ENCODE measurements at places on chromosomes 12 and 14.

DNA sequence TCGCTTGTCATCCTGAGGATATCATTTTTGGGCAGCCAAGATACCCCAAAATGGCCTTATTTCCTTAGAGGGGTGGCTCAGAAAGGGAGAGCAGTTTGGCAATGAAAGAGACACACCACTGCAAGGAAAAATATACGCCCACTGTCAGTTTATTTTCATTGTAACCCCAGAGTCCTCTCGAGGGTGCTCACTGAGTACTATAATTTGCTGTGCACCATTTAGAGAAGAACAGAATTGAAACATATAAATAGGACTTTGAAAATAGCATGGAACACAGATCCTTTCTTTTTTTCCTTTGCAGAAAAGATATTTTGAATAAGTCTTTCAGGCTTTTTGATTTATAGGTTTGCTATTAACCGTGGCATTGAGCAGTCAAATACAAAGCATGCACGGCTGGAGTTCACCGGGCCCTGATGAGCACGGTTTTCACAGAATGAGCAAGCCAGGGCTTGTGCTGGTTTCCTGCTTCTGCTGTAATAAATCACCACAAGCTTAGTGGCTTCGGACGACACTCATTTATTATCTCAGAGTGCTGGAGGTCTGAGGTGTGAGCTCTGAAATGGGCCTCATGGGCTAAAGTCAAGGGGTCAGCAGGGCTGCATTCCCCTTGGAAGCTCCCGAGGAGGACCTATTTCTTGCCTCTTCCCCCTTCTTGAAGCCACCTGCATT lies 152.3 kb downstream of the ZNF664 start:
- DNase-seq: no peak

GRCh38 chr12:43357141-43357540 lies 194.9 kb downstream of the ADAMTS20 start:
- no peak for DNase-seq

DNA sequence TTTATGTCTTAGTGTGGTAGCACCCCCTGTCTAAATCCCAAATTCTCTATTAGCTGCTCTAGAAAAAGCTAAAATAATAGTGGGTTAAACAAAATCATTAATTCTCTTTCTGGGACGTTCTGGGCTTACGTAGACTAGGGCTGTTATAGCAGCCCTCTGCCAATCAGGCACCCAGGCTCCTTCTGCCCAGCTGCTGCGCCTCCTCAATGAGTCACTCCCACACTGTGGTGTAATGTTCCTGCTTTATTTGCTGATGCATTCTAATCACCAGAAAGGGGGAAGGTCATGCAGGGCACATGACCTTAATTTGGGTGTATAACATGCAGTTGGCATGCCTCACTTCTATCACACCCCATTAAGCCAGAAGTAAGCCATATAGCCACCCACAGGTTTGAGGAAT lies 294.5 kb downstream of the GALC start:
- no peak for DNase-seq

DNA sequence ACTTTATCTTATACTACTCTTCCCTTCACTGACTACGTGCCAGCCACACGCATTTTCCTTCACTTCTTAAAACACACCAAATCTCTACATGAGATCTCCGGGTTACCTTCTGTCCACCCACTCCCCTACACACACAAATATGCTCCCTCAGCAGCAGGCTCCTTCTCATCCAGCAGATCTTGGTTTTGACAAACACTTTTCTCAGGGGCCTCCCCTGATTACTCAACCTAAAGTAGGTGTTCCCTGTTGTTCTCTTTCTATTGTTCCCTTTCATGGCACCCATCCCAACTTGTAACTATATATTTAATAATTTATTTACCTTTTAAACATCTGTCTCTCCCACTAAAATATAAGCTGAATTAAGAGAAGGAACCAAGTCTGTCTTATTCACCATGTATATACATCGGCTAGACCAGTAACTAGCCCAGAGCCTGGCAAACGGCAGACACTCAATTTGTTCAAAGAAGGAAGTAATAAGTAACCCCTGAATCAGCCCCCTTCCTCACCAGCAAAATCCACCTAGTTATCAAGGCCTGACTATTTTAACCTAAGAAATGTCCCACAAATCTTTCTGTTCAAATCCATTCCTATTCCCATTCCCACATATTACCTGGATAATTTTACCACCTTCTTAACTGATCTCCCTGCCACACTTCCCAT lies 2.7 kb downstream of the C2CD5 start:
- DNase-seq: no peak

DNA sequence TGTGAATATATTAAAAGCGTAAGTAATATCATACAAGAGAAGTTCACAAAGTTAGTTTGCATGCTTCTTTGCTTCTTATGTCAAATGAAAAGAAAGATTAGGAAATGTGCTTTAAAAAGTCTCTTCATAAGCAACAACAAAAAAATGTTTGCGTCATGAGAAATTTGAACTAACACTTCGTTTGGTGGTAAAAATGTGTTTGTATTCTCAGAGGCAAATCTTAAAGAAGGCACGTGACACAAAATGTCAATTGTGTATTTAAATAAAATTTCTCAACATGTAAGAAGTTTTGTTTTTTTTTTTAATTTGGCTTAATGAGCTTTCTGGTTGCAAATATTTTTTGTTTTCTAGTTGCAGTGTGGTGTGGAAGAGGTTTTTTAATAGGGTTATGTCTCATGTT lies 93.8 kb downstream of the TMTC2 start:
- DNase-seq: no peak

DNA sequence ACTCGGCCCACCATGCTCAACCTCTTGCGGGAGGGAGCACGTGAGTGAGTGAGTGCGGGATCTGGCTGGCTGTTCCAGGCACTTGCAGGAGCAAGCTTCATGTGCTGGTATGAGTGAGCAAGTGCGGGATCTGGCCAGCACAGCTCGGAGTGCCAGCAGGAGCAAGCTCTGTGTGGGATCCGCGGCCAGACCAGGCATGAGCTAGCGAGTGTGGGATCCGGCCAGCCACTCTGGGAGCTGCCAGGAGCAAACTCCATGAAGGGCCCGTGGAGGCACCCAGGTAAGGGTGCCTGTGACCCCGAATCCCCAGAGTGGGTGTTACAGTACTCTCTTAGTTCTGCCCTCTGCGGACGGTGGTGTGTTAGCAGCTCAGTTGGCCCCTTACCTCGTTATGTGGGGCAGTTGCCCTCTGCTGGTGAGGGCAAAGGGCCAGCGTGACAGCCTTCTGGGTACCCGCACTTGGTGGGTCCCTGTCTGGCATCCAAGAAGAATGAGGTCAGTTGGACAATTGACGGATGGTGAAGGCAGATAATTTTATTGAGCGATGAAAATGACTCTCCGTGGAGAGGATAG lies 38.3 kb downstream of the RAD51B start:
- DNase-seq: no peak

DNA sequence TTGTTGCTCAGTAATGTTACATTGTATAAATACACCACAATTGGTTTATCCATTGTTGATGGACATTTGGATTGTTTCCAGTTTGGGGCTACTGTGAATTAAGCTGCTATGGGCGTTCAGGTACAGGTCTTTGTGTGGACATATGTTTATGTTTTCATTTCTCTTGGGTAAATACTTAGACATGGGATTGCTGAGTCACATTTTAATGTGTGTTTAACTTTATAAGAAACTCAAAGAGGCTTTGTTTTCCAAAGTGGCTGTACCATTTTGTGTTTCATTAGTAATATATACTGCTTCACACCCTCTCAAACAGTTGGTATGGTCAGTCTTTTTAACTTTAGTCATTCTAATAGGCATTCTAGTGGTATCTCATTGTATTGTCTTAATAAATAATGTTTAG lies 225.0 kb downstream of the SPTSSA start:
- DNase-seq: no peak

GRCh38 chr14:49940808-49941421 lies 48.0 kb downstream of the ARF6 start:
- no peak for DNase-seq

DNA sequence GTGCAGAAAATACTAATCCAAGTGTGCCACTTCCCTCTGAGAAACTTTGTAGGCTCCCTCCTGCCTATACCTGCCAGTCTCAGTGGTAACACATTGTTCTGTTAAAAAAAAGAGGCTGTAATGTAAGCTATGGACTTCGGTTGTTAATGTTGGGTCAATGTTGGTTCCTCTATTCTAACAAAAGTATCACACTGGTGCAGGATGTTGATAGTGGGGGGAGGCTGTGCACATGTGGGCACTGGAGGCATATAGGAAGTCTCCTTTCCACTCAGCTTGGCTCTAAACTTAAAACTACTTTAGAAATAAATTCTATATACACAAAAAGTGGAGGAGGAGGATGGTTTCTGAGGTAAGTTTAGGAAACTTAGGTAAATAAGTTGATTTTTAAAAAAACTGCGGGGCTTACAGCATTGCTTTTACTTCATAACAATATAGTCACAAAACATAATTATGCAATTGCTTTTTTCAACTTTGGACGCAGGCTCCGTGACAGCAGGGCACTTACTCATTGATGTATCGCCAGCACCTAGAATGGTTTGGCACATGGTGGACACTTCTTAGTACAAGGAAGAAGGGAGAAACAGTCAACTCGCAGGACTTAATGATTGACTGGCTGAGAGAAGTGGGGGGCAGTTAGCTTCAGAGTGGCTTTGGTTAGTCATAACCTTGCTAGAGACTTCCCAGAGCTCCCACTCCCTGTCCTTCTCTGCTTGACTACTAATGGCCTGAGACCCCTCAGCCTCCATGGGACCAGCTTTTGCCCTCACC lies 7.9 kb upstream of the NYNRIN start:
- no peak for DNase-seq

DNA sequence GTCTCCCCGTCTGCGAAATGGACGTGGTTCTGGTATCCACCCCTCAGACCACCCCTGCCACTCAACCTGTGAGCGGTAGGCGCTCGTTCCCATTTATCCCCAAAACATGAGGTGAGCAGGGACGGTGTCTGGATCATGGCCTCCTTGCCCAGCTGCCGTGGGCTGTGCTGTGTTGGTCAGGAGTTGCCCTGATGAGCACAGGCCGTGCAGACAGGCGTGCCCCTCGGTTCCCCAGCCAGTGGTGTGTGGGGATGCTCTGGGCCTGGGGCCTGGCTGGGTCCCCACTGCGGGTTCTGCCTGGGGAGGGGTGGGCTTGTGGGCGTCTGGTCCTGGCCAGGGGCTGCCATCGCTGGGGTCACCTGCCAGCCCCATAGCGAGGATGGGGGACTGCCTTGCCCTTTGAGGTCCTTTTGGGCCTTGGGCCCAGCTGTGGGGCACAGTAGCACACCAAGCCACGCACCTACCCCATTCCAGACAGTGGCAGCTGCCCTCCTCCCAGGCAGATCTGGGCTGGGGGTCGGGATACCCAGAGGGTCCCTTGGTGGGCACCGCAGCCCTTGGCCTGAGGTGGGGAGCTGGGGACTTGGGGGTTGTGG lies 11.3 kb upstream of the PUS1 start:
- no peak for DNase-seq

DNA sequence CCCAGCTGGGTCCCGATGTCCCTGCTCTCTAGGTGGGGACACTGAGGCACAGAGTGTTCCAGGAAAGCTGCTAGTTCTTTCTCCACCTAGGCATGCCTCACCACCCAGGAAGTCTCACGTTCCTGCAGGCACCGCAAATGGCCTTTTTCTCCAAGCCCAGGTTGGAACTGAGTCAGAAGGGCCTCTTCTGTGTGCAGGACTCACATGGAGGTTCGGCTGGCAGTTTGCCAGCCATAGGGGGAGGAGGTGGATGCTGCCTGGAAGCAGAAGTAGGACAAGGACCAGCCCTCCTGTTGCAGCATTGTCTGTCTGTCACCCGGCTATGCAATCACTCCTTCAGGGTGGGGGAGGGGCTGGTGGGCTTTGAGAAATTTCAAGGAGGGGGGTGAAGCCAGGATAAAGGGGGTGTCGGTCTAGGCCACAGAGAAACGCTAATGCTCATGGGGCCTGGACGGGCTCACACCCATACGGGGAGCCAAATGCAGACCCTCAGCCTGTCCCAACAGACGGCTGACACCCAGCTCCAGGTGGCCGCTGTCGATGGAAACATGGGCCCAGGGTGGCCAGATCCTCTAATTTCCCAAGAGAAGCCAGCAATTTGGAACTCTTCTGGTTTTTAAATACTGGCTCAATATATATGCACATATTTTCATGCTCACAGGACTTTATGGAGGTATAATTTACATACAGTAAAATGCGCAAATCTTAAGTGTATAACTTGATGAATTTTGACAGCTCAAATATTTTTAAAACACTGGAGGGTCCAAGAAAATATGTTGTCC lies 120.5 kb downstream of the PHETA1 start:
- no peak for DNase-seq

GRCh38 chr12:76628745-76629144 lies 69.2 kb upstream of the OSBPL8 start:
- no peak for DNase-seq

GRCh38 chr12:29389295-29389919 lies 8.4 kb upstream of the ERGIC2 start:
- DNase-seq: no peak

DNA sequence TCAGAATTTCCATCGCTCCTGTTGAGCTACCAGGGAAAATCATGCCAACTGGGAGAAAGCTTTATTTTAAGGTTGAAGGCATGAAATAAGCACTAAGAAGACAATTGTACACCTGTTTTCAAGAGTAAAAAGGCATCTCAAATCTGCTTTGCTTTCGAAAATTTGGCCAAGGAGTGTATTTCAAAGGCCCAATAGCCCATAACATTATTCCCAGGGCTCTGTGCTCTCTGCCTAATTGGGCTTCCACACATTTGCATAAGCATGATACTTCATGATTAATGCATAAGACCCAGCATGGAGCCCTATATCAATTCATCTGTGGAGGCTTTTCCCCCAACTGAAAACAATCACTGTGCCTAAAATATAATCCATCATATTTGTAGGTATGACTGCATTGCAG lies 258.5 kb downstream of the NOVA1 start:
- no peak for DNase-seq

DNA sequence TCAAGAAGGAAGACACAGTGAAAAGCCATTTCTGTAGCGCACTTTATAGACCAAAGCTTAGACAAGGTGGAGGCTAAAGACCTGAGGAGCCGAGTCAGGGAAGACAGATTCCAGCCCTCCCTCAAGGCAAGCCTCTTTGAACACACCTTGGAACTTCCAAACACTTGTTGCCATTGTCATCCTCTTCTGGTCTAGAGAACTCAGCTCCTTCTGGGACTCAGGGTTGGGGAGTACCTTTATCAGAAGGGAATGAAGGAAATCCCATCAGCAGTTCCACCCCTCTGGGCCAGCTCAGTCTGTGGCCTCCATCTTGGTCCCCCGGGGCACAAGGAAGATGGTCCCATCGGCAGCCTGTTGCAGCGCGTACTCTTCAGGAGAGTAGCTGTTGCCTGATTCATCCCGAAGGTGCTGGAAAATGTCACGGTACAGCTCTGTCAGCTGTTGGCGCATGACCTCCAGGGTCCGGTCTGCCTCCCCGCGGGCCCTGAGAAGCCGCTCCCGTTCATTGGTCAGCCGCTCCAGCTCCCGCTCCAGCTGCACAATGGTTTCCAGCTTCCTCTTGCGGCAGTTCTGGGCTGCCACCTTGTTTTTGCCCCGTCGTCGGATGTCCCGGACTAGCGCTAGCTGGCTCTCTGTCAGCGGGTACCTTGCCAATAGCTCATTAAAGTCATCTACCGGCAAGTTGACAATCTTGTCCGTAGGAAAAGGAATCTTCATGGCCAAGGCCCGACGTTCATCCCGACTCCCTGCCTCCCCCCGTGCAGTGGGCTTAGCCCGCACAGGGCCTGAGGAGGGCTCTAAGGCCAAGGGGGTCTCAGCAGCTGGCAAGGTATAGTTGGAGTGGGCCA lies 8.5 kb downstream of the NFE2 start:
- DNase-seq: no peak

Data from renal pelvis (tissue), 12 donors.